ENCODE measurements at places on chromosomes 5 and 9. TPM values are rescaled to one million over a fixed set of nuclear protein-coding genes. Genes with fewer than 3 reads are reported as not detected.

GRCh38 chr5:58148254-58148775 lies 311.6 kb downstream of the PLK2 start:
- DNase-seq: no peak

DNA sequence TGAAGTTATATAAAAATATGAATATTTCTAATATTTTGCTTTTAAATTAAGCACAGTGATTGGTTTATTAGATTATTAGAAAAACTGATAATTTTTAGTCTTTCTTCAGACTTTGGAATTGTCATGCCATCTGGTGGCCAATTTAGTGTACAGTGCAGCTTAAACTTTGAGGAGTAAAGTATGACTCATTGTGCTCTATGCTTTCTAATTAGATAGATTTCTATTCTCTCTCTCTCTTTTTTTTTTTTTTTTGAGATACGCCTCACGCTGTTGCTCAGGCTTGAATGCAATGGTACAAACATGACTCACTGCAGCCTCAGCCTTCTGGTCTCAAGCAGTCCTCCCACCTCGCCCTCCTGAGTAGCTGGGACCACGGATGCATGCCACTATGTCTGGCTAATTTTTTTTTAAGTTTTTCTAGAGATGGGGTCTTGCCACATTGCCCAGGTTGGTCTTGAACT lies 42.1 kb upstream of the GPR21 start:
- DNase-seq: no peak

GRCh38 chr9:33458444-33458843 lies 11.1 kb upstream of the AQP3 start:
- no peak for DNase-seq

GRCh38 chr5:23445573-23445972 lies 61.8 kb upstream of the PRDM9 start:
- no peak for DNase-seq

GRCh38 chr5:159582756-159583541 lies 252.7 kb upstream of the IL12B start:
- no peak for DNase-seq

- no peak for DNase-seq
Measured at GRCh38 chr5:56097055-56097454, 102.3 kb upstream of the IL6ST start.

GRCh38 chr9:129412814-129413536 lies 207.9 kb downstream of the C9orf50 start:
- DNase-seq: peak; percentile 51

SLC6A19 gene
- total RNA-seq: not detected

- peak; percentile 64 for DNase-seq
Measured at GRCh38 chr5:83076742-83077661, at the start of the genes TMEM167A and XRCC4. Gene TMEM167A, minus strand, starts transcription at chr5:83077394. Its CDS starts 71 bp downstream, at chr5:83077323. Gene XRCC4, plus strand, starts transcription at chr5:83077547. Its CDS starts 27,373 bp downstream, at chr5:83104920.

- DNase-seq: no peak
Measured at GRCh38 chr5:152305525-152305924, 99.6 kb downstream of the NMUR2 start.

Measured in frontal cortex (tissue), 4 donors.